Activated T-cell treated with anti-CD3 and anti-CD28 coated beads, Interleukin-2, amount 50 U/mL, for 24 hours (primary cell): ENCODE measurements at places on chromosomes 3 and 15.

DNA sequence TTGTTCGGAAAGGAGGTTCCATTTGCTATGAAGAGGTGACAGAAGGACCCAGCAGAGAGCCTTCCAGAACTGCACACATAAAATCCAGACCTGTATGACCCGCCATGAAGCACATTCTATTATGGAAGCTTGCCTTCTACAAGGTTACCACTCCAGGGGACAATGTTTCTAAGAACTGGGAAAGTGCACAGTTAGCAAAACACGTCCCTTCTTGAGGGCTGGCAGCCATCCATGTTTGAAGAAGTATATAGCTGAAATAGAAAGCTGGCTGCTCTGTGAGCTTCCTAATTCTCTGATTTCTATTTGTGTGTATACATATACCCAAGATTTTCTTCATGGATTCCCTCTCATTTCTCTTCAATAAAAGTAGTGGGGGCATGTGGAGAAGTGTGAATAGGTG lies 74.6 kb downstream of the CNTN3 start:
- DNase-seq = no peak

DNA sequence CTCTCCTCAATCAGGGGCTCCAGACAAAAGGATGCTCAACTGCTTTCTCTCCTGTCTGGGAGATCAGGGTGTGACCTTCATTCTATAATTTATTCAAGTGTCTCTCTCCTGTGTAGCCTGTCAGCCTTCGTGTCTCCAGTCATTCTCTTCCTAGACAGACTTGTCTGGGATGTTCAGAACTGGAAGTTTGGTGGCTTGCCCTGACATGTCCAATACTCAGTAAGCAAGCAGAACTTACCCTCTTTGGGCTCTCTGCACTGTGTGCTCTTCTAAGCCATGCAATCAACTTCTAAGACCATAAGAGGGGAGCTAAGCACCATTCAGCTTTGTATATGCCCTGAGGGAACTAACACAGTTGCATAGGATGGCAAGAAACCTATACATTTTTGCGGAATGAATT lies 14.1 kb downstream of the ACKR2 start:
- DNase-seq = no peak

- no peak for DNase-seq
These were observed 1.5 kb downstream of the SV2B start for GRCh38 chr15:91101608-91101920.

- no peak for DNase-seq
These were observed 107.6 kb downstream of the FILIP1L start for GRCh38 chr3:100006570-100007271.

DNA sequence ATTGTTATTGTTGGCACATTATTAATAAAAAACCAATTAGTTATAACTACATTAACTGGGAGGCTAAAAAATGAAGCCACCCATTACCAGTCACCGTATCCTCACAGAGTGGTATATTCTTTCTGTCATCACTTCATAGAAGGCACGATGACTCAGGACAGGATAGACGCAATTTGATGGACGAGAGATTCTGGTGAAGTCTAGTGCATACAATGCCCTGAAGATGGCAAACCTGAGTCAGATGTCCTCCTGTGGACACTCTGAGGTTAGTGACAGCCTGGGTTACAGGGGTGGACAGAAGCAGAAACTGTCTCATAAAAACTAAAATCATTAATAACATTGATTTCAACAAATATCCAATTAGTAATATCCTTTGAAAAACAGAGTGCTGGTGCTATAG lies 150.3 kb downstream of the SLC9A9 start:
- no peak for DNase-seq

- DNase-seq = no peak
These were observed 29.1 kb downstream of the CADM2 start for GRCh38 chr3:84987706-84988504.

GRCh38 chr3:112908252-112908651 lies 61.6 kb upstream of the CD200R1L start:
- DNase-seq = no peak

- DNase-seq = no peak
These were observed 211.4 kb downstream of the IL5RA start for GRCh38 chr3:2898591-2899353.

DNA sequence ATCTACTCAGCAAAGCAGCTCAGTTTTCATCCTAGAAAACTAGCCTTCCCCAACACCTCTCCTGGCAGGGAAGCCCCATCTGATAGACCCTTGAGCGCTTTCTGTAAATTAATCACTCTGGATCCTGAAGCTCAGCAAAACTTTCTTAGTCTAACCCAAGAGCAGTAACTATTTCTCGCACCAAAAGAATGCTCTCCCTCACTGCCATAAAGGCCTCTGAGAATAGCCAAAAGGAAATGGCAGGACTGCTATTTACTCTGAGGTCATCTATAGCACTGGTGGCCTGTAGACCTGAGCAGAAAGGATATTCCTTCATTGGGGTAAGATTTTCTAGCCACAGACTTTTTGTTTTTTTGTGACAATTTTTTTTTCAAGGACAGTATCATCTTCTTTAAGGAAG lies 345.8 kb upstream of the ADAMTS9 start:
- DNase-seq = no peak
